ENCODE measurements at places on chromosomes 7 and 10.
A peak's percentile ranks its signal among the peaks of the same experiment; 100 is the strongest.

- H3K36me3 ChIP-seq, result no peaks in the 10 kb centered on the region
- peak overlapping the region; percentile 32 for H3K27ac ChIP-seq
- DNase-seq, result peak; percentile 58
- peaks cover 9% of the 10 kb centered on the region for H3K4me1 ChIP-seq
Measured at GRCh38 chr10:77927402-77928246, 1.1 kb upstream of the DLG5 start.

GRCh38 chr10:25061125-25061524 is 44.7 kb downstream of the THNSL1 start:
- no peaks in the 10 kb centered on the region for H3K4me1 ChIP-seq
- no peak overlapping the region for H3K4me3 ChIP-seq
- DNase-seq, result no peak
- H3K36me3 ChIP-seq, result no peaks in the 10 kb centered on the region

DNA sequence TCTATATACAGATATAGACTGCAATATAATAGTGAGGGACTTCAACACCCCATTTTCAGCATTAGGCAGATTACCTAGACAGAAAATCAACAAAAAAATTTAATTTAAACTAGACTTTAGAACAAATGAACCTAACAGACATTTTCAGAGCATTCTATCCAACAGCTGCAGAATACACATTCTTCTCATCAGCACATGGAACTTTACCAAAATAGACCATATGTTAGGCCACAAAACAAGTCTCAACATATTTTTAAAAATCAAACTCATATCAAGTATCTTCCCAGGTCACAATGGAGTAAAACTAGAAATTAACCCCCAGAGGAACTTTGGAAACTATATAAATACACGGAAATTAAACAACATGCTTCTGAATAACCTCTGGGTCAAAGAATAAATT is 169.6 kb downstream of the MTERF1 start:
- H3K36me3 ChIP-seq, result no peaks in the 10 kb centered on the region
- H3K4me1 ChIP-seq, result no peaks in the 10 kb centered on the region
- H3K4me3 ChIP-seq, result no peak overlapping the region
- no peak overlapping the region for H3K27ac ChIP-seq

GRCh38 chr10:130894471-130894870 is 417.1 kb downstream of the TCERG1L start:
- no peaks in the 10 kb centered on the region for H3K36me3 ChIP-seq
- H3K27ac ChIP-seq, result no peak overlapping the region
- H3K4me1 ChIP-seq, result no peaks in the 10 kb centered on the region
- no peak for DNase-seq

GRCh38 chr7:75892634-75893272 is 13.9 kb downstream of the RHBDD2 start:
- peaks cover 3% of the 10 kb centered on the region for H3K36me3 ChIP-seq
- DNase-seq, result no peak
- no peak overlapping the region for H3K4me3 ChIP-seq
- H3K4me1 ChIP-seq, result no peaks in the 10 kb centered on the region

GRCh38 chr10:14330388-14331061 is at the start of gene FRMD4A:
FRMD4A (minus strand) TSS chr10:14330924.
- peaks cover 3% of the 10 kb centered on the region for H3K4me1 ChIP-seq
- no peak within 1 kb of the TSS for H3K27ac ChIP-seq
- no peaks in the 10 kb centered on the region for H3K27me3 ChIP-seq
- H3K36me3 ChIP-seq, result no peaks in the 10 kb centered on the region
- no peak within 1 kb of the TSS for H3K4me3 ChIP-seq

GRCh38 chr7:83732305-83732704 is 83.4 kb upstream of the SEMA3E start:
- no peaks in the 10 kb centered on the region for H3K4me1 ChIP-seq
- no peak overlapping the region for H3K27ac ChIP-seq
- no peak for DNase-seq
- no peak overlapping the region for H3K4me3 ChIP-seq
- no peaks in the 10 kb centered on the region for H3K36me3 ChIP-seq

DNA sequence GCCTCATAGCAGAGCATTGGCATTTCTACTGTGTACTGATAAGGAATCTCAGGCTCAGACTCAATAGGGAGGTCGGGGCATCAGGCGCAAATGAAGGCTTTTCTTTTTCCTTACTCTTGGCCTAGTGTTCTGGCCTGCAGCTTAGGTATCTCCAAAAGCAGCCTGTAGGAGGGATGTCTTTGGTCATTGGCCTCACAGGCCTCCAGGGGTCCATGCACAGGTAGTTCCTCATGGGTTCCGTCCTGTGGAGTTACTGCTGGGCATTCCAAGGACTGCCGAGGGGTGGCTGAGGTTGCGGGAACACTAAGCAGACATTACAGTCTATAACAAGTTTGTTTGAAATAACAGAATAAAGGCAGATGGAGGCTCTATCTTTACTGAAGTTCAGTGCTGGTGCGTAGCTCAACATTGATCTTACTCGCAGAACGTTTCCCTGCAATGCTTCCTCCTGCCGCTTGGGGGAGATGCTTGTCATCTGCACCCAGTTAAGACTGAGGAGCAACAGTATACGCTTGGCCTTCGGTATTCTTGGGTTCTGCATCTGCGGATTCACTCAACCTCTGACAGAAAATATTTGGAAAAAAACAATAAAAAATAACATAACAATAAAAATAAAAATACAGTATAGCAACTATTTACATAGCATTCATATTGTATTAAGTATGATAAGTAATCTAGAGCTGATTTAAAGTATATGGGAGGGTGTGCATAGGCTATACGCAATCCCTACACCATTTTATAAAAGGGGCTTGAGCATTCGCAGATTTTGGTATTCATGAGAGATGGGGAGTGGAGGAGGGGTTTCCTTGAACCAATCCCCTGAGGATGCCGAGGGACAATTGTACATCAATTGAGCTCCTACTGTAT is 58.9 kb downstream of the SH2D4B start:
- no peaks in the 10 kb centered on the region for H3K27me3 ChIP-seq
- no peaks in the 10 kb centered on the region for H3K36me3 ChIP-seq
- H3K27ac ChIP-seq, result no peak overlapping the region

GRCh38 chr10:25933653-25934608 is at the start of gene MYO3A:
MYO3A (plus strand) TSS chr10:25934229; CDS start chr10:25952111, 17,882 bp downstream.
- H3K4me3 ChIP-seq, result peak within 1 kb of the TSS; percentile 84
- peak; percentile 83 for DNase-seq
- peak within 1 kb of the TSS; percentile 95 for H3K27ac ChIP-seq
- H3K27me3 ChIP-seq, result no peaks in the 10 kb centered on the region
- no peaks in the 10 kb centered on the region for H3K36me3 ChIP-seq

DNA sequence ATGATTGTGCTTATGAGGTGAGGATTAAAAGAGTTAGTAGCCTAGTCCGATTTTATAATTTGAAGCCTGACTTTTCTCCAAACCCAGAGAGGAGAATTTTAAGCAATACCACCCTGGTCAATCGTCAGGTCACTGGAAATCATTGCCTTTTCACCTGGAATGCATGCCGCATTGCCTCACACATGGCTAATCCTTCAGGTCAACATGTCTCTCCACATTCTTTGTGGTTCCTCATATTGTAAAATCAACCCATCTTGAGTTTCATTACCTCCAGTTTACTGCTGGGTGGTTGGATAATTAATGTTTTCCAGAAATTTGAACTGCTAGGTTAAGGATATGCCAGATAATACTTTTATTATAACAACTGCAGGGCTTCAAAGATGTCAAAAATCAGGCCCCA is 55.6 kb upstream of the SEMA3E start:
- no peaks in the 10 kb centered on the region for H3K36me3 ChIP-seq
- H3K27ac ChIP-seq, result no peak overlapping the region
- DNase-seq, result no peak
- no peak overlapping the region for H3K4me3 ChIP-seq
- H3K27me3 ChIP-seq, result no peaks in the 10 kb centered on the region
- H3K4me1 ChIP-seq, result no peaks in the 10 kb centered on the region

DNA sequence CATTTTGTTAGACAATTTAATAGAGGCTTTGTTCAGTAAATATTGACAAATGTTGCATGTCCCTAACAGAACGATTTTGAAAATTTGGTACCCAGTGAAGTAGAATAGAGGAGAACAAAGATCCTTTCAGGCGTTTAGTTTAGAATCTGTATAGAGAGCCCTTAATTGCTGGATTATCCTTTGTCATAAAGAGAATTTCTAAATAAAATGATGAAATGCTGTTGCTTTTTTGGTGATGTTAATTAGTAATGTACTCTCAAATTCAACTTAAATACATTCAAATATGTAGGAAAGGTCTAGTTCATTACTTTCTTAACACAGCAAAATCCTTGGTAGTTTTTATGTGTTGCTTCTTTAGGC is 1.2 kb downstream of the LUC7L2 start:
- no peaks in the 10 kb centered on the region for H3K36me3 ChIP-seq
- DNase-seq, result no peak
- H3K4me1 ChIP-seq, result peaks cover 6% of the 10 kb centered on the region
- H3K27me3 ChIP-seq, result no peaks in the 10 kb centered on the region
- H3K27ac ChIP-seq, result peak overlapping the region; percentile 88
- peak overlapping the region; percentile 75 for H3K4me3 ChIP-seq

DNA sequence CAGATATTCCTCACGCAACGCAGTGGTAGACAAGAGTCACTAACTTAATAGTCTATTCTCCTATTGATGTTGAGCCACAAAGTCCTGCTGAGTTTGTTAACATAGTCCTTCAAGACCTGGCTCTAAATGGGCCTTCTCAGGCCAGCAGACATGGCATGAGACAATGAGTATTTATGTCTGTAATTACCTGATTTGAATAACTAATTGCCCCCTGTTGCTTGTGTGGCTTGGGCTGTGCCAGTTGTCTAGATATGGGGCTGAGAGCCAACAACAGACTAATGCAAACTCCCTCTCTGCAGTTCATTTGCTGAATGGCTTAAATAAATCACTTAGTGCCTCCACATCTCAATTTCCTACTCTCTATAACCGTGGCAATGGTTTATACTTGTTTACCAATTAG is 65.5 kb upstream of the VWC2 start:
- H3K4me1 ChIP-seq, result no peaks in the 10 kb centered on the region
- no peaks in the 10 kb centered on the region for H3K36me3 ChIP-seq
- no peaks in the 10 kb centered on the region for H3K27me3 ChIP-seq
- no peak overlapping the region for H3K4me3 ChIP-seq

GRCh38 chr10:11724938-11725776 is 17.0 kb upstream of the ECHDC3 start:
- DNase-seq, result peak; percentile 64
- H3K4me1 ChIP-seq, result no peaks in the 10 kb centered on the region
- H3K36me3 ChIP-seq, result no peaks in the 10 kb centered on the region
- no peaks in the 10 kb centered on the region for H3K27me3 ChIP-seq
- H3K4me3 ChIP-seq, result no peak overlapping the region

DNA sequence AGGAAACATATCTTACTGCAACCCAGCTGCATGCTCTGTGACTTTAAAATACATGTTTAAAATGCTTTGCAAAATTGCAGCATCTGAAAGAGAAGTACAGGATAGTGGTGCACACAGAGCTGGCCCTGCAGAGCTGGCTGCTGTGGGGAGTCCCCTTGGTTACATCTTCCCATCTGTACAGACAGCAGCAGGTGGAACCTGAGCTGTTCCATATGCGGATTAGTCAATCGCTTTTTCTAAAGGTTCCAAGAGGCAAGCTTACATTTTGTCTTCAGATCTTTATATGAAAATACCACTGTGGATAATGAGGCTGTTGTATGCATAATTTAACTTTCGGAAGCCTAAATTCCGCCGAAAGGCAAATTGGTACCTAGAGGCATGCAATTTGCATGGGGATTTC is 444.1 kb downstream of the NRG3 start:
- no peaks in the 10 kb centered on the region for H3K27me3 ChIP-seq
- peaks cover 10% of the 10 kb centered on the region for H3K4me1 ChIP-seq
- no peaks in the 10 kb centered on the region for H3K36me3 ChIP-seq
- DNase-seq, result no peak

- no peaks in the 10 kb centered on the region for H3K36me3 ChIP-seq
- H3K27me3 ChIP-seq, result no peaks in the 10 kb centered on the region
- H3K4me3 ChIP-seq, result no peak overlapping the region
- no peak for DNase-seq
- H3K27ac ChIP-seq, result no peak overlapping the region
Measured at GRCh38 chr10:26385443-26385842, 52.7 kb upstream of the APBB1IP start.

GRCh38 chr7:28573651-28574301 is 161.5 kb downstream of the CREB5 start:
- no peak overlapping the region for H3K27ac ChIP-seq
- peaks cover 3% of the 10 kb centered on the region for H3K4me1 ChIP-seq
- DNase-seq, result no peak
- H3K27me3 ChIP-seq, result no peaks in the 10 kb centered on the region
- H3K4me3 ChIP-seq, result no peak overlapping the region
- H3K36me3 ChIP-seq, result no peaks in the 10 kb centered on the region

DNA sequence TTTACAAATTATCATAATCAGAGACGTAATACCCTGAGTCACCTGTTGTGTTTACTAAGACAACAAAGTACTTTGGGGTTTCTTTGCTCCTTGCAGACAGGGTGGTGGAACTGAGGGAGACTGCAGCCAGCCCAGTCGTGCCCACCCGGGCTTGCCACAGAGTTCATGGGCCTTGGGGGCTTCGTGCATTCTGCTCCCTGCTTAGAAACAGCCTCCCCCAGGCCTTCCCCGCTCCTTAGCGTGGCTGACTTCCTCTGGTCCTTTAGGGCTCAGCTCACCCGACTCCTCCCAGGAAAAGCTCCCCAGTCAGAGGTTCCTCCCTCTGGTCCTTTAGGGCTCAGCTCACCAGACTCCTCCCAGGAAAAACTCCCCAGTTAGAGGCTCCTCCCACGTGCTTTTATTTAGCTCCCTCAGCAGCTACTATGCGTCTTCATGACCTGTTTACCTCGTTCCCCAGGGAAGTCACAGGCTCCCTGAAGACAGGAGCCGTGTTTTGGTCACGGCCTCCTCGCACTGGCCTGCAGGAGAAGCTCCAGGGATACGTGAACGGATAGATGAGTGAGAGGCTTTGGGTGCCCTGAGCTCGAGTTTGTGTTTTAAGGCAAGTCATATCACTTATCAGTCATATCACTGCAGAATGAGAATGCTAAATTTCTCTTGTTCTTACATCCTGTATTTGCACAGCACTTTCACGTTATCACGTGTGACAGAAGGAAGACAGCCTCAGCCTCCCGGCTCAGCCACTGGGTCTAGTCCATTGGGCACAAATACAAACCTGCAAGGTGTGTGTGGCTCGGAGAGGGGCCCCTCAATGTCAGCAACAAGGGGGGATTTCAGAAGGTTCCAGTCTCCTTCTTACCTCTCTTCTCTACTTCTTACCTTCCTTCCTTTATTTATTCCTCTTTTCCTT is 52.7 kb upstream of the VIPR2 start:
- H3K36me3 ChIP-seq, result no peaks in the 10 kb centered on the region
- H3K4me3 ChIP-seq, result no peak overlapping the region
- no peaks in the 10 kb centered on the region for H3K4me1 ChIP-seq
- H3K27ac ChIP-seq, result no peak overlapping the region
- DNase-seq, result peak; percentile 47

GRCh38 chr10:31875608-31876007 is 53.0 kb downstream of the ARHGAP12 start:
- no peak overlapping the region for H3K4me3 ChIP-seq
- no peaks in the 10 kb centered on the region for H3K36me3 ChIP-seq
- no peaks in the 10 kb centered on the region for H3K27me3 ChIP-seq

- no peak overlapping the region for H3K4me3 ChIP-seq
- H3K36me3 ChIP-seq, result peaks cover 7% of the 10 kb centered on the region
- H3K27me3 ChIP-seq, result no peaks in the 10 kb centered on the region
- no peak overlapping the region for H3K27ac ChIP-seq
- no peak for DNase-seq
Measured at GRCh38 chr7:2539031-2539911, 16.1 kb downstream of the BRAT1 start.
